Stomach (tissue), 19 donors: ENCODE measurements at places on chromosomes 1 and 21. TPM values are rescaled to one million over a fixed set of nuclear protein-coding genes. Genes with fewer than 3 reads are reported as not detected.
A peak's percentile ranks its signal among the peaks of the same experiment; 100 is the strongest.

SPATA45 gene
- not detected for total RNA-seq

GRCh38 chr1:176568185-176568584 is 105.2 kb downstream of the PAPPA2 start:
- DNase-seq, result no peak

PTBP2 gene
- total RNA-seq, result 376 TPM

- DNase-seq, result no peak
Observed at GRCh38 chr1:203555076-203555475, 61.1 kb downstream of the OPTC start.

DNA sequence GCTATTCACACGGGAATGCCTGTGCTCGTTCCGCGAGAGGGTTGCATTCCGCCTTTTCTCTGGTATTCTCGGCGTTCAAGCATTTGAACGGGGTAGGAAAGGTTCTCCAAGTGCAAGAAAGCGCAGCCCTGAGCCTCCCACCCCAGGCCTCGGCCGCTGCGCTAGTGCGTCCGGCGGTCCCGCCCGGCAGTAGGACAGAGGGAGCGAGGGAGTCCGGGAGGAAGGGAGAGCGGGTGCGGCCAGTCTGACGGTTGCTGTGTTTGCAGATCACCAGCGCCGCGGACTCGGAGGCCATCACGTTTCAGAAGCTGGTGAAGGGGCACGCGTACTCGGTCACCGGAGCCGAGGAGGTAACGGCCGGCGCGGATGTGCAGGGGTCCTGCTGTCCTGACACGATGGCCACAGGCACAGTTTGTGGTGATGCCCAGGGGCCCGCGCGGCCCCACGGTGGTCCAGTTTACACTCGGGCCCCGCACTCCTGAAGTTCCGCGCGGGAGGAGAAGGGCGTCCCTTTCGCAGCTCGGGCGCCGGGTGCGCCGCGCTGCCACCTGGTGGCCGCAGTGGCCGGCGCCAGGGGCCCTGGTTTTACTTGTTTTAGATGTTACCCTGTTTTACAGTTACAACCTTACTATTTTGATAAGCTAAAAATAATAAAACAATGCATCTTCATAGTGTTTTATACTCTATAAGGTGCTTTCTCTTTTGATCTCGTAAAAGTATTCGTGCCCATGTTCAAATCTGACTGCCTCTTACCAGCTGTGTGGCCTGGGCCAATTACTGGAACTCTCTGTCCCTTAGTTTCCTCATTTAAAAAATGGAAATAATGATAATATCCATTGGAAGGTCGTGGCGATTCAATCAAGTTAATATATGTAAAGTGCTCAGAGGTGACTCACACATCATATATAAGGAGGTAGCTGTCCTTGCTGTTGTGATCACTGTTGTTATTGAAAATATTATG is 36.7 kb downstream of the CAPN2 start:
- DNase-seq, result peak; percentile 88

DNA sequence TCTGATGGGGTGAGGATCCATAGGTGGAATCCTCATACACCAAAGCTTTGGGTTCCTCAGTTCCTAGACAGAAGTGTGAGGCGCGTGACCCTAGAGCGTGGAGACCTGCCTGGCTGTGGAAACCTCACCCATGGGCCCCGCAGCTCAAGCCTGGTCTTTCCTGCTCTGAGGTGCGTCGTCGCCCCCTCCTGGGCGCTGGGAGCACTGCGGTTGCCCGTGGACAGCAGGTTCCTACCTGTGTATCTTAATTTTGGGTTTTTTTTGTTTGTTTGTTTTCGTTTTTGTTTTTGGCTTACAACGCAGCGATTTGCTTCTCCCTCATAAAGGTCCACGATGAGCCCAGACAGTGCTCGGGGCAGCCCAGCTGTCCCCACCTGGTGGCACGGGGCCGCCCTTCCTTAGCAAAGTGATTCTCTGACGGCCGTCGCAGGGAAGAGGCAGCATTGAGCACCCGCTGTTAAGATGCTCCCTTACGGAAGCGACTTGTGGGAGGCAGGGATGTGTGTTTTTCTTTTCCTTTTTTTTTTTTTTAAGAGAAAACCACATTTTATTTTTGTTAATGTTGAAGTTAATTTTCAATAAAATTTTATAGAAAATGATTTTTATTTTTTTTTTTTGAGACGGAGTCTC is 36.5 kb upstream of the TRAPPC10 start:
- peak; percentile 92 for DNase-seq

DNA sequence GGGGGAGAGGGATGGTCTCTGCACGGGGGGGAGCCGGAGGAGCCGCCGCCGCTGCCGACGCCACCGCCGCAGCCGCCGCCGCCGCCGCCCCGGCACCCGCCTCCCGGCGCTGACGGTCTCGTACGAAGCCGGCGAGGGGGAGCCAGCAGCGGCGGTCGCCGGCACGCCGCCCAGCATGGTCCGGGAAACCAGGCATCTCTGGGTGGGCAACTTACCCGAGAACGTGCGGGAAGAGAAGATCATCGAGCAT is 311 bp downstream of the SPEN start:
- no peak for DNase-seq

DNA sequence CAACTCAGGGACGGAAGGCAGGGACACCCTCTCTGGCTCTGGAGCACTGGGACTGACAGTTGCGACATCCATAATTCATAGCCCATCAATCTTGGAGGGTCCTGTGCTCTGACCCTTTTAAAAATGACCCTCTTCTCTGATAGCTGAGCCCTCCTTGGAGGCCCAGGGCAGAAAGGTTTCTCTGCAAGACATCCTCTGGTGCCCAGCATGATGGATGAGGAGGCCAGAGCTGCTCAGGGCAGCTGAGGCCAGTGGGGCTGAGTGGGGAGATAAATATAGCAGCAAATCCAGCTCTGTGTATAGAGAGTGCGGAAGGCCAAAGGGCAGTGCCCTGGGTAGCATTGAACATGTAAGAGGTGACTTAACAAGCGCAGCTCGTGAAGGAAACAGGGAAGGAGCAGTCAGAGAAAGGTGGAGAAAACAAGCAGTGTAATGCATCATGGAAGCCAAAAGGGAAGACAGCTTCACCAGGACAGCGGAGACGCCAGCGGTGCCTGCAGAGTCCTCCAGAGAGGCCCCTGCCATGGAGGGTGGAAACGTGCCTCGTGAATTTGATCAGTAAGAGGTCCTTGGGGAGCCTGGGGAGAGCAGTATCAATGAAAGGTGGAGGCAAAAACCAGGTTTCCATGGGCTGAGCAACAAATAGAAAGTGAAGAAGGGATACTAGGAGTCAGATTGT is 50.4 kb upstream of the FMOD start:
- no peak for DNase-seq

- no peak for DNase-seq
Observed at GRCh38 chr1:112743174-112744008, 28.3 kb upstream of the PPM1J start.

GRCh38 chr1:152110365-152110859 is 4.8 kb downstream of the TCHH start:
- no peak for DNase-seq

XCL2 gene
- total RNA-seq, result not detected

AMY1A gene
- total RNA-seq, result not detected

DNA sequence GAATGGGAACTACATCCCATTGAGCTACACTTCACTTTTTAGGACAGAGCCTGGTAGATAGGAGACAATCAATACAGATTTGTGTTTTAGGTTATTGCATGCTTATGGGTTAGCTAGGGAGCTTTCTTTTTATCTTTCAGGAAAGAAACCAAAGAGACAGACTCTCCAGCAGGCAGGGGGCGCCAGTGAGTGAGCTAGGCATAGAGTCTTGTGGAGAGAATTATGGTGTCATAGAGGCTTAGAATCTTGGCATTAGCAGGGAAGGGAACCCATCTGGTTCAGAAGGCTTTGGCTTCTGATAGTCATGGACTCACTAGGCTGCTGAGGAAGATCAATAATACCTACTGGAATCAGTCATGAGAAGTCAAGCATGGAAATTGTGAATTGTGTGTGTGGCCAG is at the start of gene SMCP:
Gene SMCP (plus strand): TSS at position 281 of the 400 bp plus-strand sequence. CDS start 6,101 bp downstream, outside the sequence.
- DNase-seq, result no peak
